Left renal cortex interstitium (tissue), 4 donors: ENCODE measurements at places on chromosomes 11 and 22.

DNA sequence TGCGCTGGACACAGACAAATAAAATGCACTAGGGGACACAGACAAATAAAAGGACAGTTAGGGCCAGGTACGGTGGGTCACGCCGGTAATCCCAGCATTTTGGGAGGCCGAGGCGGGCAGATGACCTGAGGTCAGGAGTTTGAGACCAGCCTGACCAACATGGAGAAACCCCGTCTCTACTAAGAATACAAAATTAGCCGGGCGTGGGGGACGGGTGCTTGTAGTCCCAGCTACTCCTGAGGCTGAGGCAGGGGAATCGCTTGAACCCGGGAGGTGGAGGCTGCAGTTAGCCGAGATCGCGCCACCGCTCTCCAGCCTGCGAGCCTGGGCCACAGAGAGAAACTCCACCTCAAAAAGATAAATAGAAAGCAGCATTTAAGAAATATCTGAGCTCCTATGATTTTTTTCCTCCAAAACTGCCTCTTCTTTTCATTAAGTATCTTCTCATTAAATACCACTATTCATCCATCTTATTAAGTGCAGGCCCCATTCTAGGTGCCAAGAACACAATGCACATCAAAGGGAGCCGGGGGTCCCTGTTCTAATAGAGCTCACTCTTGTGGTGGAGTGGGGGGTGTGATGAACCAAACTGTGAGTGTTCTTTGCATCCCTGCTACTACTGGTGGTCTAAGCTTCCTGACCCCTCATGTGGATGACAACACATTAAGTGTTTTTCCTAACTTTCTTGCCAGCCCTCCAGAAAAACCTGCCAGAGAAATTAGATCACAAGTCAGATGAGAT is 766 bp upstream of the ZNHIT2 start:
- no peak for DNase-seq

DNA sequence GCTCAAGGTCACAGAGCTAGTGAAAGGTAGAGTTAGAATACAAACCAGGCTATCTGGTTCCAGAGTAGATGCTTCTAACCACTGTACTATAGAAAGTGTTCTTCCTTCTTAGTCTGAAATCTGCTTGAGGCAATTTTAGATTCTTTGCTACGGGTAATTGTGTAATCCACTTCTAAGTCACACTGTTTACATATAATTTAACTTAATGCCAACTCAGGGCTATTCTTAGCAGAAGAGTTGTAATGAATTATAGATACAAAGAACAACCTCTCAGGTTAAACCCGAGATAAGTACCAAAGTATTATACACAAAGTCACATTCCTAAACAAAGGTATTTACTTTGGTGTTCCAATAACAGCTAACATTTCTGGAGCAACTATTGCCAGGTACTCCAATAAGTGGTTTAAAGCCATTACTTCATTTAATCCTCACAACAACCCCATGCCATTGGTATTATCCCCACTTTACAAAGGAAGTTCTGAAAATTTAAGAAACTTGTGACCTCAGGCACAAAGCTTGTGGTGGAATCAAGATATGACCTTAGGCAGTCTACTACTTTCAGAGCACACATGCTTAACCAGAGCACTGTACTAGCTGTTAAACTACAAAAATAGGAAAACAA is 31.1 kb upstream of the DDI1 start:
- no peak for DNase-seq

GRCh38 chr11:113001709-113002108 is 40.5 kb downstream of the NCAM1 start:
- no peak for DNase-seq

DNA sequence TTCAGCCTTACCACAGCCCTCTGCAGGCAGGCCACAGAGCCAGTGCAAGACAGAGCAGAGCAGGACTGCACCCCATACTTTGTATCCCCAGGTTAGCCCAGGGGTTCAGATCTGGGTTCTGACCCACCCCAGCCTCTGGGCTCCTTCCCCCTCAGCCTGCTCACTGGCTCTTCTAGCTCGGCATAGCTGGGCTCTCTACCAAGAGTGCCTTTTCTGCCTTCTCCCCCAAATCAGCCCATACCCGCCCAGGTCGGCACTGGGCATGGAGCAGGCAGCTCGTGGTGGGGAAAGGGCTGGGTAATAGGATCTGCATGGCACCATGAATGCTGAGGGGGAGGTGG is 8.3 kb downstream of the RELT start:
- no peak for DNase-seq

DNA sequence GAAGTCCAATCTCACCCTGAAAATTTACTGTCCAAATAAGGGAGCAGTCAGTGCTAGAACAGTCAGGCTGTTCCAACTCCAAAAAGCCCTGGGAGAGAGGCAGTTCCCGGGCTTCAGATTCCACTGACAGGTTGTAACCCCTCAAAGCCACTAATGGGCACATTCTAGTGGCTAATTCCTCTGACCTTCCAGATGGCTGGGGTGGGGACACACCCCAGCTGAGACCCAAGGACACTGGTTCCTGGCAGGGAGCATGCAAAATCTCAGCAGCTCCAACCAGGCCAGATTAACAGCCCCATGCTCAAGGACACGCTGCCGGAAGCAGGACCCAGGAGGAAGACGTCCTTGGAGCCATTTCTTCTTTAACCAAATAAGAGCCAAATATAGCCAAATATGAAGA is 92.7 kb downstream of the RPL27A start:
- DNase-seq: no peak

DNA sequence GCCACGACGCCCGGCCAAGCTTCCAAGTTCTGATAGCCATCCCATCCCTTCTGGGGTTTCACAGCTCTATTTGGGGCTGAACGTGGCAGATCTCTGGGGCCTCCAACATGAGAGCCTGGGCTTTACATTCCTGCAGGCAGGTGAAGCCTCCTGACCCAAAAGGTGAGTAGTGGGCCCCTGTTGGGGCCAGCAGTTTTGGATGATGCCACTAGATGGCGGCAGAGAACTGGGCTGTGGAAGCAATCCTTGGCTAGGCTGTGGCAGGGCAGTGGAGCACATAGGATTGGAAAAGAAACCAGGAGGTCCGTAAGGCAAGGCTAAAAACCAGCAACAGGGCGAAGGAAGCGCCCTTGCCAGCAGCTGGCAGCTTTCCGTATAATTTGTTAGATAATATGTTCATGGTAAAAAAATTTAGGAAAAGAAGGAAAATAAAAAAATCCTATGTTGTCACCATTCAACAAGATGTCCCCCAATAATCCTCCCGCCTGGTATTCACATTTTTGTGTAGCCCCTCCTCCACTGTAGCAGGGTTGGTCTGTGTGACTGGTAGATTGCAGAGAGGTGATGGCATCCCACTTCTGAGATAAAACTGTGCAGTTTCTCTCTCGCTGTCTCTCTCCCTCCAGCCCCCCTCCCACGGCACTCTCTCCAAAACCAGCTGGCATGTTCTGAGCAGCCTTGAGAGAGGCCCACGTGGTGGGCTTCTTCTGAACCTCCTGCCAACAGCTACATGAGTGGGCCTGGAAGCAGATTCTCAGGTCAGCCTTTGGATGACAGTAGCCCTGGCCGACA is 43.6 kb upstream of the OR4B1 start:
- DNase-seq: no peak

DNA sequence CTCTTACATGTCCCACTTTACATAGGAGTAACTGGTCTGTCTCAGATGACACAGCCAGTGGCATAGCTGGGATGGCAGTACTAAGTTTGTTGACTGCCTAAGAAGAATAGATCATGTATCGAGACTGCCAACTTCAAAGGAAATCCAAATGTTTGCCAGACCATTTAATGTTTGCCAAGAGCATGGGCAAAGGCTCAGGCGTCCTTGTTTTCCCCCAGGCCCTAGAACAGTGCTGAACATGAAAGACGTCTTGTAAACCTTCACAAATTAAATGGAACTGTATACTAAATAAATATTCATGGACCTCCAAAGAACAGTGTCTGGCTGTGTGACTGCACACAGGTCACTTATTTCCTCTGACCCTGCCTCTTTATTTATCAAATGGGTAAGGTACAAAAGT is 234.7 kb upstream of the CCDC90B start:
- no peak for DNase-seq

GRCh38 chr22:33817512-33818127 is 102.7 kb downstream of the LARGE1 start:
- no peak for DNase-seq

- DNase-seq: peak; percentile 11
Observed at GRCh38 chr11:207863-208180, 314 bp downstream of the RIC8A start.

GRCh38 chr22:30868663-30869385 is 99.8 kb downstream of the MORC2 start:
- DNase-seq: no peak

DNA sequence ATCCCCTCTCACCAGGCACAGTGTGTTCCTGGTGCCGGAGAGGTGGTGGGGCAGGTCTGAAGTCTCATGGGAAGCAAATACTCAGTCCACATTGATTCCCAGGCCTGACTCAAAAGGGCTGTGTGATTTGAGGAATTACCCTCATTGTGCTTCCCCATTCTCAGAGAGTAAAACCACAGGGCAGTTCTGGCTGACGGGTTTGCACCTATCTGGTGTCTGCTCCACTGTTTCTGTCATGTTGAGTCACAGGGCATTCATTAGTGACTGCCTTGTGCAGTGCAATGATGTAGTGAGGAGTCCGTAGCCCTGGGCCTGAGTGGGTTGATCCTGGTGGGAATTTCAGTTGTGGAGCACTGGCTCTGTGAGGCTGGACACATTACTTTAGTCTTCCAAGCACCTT is 85.2 kb upstream of the ARHGAP20 start:
- DNase-seq: no peak

DNA sequence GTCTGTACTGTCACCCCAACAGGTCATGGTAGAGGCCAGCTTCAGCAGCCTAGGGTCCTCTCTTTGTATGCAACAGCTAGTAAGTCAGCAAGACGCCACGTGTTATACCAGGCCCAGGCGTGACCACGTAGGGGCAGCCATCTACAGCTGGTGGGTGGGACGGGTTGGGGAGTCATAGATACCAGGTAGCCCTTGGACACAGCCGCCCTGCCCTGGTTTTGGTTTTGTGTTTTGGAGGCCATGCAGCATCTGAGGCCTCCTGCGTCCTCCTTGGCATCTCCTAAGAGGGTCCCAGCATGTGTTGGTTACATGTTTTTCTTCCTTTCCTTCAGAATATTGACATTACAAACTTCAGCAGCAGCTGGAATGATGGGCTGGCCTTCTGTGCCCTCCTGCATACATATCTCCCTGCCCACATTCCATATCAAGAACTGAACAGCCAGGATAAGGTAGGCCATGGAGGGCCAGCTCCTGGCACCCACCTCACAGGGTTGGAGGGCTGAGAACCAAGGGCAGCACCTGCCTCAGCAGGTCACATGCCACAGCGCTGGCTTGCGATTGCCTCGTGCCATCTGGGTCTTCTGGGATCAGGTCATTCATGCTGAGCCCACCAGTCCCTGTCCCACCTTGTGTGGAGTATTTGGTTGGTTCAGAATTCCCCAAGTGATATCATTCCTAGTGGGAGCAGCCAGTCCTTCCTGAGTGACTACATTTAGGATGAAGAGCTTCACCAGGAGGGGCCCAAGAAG is 16.0 kb upstream of the ADORA2A start:
- no peak for DNase-seq

DNA sequence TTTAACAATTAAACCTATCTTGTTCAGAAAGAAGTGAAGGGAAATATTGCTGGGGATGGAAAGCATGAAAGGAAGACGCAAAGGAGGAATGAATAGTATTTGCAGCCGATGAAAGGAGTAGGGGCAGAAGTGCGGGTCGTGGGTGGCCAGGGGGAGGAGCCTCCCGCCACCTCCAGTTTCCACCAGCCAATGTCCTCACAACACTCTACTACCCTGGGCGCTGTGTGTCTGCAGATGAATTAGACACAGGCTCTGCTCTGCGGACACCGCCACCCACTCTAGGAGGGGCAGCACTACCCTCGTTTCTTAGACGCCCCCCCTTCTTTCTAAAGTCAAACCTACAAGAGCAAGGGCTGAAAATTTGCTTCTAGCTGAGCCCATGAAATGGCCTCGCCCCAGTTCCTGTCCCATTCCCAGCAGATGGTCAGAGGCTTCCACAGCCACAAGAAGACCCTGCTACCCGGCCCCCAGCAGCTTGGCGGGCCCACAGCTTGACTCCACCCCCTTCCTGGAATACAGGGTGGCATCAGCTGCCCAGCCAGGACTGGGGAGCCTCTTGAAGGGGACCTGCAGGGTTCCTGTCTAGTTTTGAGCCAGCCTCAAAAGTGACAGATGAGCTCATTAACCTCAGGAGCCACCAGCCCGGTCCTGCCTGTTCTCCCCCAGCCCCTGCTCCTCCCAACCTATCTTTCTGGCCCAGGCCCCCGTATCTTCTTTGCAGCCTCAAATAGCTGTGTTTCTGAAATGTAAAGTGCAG is 268.1 kb downstream of the BUD13 start:
- no peak for DNase-seq

GRCh38 chr22:47835726-47836125 is 1073.3 kb downstream of the TBC1D22A start:
- no peak for DNase-seq
